ENCODE measurements at places on chromosomes 2 and 18.

- DNase-seq = no peak
Measured at GRCh38 chr18:7812431-7813063, 245.4 kb downstream of the PTPRM start.

- no peak for DNase-seq
Measured at GRCh38 chr2:83055376-83056010, 1403.6 kb downstream of the SUCLG1 start.

- DNase-seq = no peak
Measured at GRCh38 chr2:134148843-134149472, 104.9 kb upstream of the MGAT5 start.

DNA sequence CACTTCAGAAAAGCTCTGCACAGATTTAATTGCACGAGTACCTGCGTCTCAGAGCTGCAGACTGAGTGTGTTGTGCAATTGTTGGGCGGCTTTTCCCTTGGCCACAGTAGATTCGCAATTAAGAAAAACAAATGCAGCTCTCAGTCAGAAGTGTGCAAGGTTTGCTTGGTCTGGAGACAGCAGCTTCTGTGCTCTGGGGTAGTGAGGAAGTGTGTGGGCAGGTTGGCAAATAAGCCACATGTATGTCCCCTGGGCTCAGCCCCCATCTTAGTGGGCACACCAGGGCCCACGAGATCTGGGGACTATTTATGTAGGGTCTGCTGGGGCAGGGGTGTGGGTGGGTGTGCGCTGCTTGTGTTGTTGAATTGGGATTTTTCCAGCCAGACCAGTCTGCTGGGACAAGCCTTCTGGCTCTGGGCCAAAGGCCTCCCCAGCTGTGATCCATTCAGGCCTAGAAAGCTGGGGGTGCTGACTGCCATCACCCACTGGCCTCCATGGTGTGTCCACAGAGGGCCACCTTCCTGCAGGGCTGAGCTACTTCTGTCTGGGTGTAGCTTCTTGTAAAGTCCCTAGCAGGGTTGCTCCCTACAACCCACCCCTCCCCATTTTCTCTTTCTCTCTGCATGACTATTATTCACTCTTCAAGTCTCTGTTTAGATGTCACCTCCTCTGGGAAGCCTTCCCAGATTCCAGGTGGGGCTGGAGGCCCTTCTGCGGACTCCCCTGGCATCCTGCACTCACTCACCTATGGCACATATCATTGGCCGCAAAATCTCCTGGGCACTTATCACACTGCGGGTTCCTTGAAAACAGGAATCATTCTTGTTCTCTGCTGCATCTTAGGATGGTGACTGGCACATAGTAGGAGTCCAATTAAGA is 67.8 kb downstream of the ODC1 start:
- no peak for DNase-seq

DNA sequence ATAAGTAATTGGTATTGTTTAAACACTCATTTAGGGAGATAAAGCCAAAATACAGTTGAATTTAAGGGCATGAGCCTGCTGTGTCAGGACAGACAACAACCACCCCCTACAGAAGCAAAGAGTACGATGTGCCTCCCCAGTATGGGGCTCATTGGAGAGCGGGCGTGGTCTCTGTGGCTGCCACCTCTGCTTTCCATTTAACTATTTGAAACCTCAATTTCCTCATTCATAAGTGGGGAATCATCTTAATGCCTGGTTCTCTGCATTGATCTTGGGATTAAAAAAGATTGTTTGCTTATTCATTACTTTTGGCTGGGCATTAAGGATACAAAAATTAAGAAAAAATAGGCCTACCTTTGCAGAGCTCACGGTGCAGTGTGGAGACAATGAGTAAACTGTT is 21.4 kb downstream of the KCNS3 start:
- no peak for DNase-seq

GRCh38 chr2:1454346-1454745 is 41.1 kb downstream of the TPO start:
- no peak for DNase-seq

DNA sequence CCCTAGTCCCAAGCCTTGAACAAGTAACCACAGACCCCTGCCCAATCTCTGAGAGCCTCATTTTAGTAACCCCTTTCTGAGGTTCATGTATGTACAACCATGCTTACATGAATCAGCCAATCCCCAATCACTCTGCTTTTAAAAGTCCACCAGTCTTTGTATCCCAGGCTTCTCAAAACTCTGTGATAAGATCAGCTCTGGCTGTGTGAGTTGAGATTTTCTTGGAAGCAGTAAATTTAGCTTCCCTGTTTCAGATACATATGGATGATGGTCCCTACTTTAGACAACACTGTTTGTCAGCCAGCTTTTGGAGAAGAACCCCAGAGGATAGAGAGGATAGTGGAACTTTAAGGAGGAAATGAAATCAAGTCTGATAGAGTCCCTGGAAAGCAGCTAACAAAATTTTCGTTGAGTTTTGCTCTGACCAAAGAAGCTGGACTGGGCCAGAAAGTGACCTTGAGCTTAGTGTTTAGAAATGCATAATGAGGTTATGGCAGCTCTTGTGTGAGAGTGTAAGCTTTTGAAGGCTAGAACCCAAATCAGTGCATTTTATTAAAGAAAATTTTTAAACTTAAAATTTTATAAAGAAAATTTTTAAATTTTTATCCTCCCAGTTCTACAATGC is 3.7 kb downstream of the ADNP2 start:
- DNase-seq = no peak

- DNase-seq = no peak
Measured at GRCh38 chr2:44798139-44798659, 143.3 kb upstream of the SIX3 start.

DNA sequence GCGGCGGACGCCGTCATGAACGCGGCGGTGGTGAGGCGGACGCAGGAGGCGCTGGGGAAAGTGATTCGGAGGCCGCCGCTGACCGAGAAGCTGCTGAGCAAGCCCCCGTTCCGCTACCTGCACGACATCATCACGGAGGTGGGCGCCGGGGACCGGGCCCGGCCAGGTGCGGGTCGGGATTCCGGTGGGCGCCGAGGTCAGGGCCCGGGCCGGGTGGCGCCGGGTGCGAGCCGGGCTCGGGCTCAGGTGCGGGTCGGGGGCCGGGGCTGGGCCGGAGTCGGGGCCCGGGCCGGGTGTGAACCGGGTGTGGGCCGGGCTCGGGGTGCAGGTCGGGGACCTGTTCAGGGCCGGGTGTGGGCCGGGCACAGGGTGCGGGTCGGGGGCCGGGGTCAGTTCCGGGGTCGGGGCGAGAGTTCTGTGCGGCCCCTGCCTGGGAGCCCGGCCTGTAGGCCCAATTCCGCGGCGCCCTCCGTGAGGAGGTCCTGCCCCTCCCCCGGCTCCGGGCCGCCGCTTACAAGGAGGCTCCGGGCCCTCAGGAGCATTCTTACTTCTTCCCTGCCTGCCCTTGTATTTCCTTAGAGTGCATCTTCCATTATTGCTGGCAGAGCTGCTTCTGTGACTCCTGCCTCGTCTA is 447 bp downstream of the TRAF3IP1 start:
- peak; percentile 2 for DNase-seq

DNA sequence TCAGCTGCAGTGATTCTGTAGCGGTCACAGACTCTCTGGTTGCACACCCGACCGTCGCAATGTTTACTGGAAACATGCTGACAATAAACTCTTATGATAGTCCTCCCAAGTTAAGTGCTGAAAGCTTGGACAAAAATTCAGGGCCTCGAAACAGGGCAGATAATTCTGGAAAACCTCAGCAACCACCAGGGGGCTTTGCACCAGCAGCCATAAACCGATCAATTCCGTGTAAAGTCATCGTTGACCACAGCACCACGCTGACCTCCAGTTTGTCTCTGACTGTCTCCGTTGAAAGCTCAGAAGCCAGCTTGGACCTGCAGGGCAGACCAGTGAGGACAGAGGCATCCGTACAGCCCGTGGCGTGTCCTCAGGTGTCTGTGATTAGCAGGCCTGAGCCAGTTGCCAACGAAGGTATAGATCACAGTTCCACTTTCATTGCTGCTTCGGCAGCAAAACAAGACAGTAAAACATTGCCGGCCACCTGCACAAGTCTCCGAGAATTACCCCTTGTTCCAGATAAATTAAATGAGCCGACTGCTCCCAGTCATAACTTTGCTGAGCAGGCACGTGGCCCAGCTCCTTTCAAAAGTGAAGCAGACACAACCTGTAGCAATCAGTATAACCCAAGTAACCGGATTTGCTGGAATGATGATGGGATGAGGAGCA is 166.1 kb downstream of the ASXL3 start:
- no peak for DNase-seq

GRCh38 chr18:77392321-77392720 is 142.7 kb downstream of the GALR1 start:
- no peak for DNase-seq

GRCh38 chr2:98936353-98937351 is 627 bp upstream of the CRACDL start:
- DNase-seq = no peak

DNA sequence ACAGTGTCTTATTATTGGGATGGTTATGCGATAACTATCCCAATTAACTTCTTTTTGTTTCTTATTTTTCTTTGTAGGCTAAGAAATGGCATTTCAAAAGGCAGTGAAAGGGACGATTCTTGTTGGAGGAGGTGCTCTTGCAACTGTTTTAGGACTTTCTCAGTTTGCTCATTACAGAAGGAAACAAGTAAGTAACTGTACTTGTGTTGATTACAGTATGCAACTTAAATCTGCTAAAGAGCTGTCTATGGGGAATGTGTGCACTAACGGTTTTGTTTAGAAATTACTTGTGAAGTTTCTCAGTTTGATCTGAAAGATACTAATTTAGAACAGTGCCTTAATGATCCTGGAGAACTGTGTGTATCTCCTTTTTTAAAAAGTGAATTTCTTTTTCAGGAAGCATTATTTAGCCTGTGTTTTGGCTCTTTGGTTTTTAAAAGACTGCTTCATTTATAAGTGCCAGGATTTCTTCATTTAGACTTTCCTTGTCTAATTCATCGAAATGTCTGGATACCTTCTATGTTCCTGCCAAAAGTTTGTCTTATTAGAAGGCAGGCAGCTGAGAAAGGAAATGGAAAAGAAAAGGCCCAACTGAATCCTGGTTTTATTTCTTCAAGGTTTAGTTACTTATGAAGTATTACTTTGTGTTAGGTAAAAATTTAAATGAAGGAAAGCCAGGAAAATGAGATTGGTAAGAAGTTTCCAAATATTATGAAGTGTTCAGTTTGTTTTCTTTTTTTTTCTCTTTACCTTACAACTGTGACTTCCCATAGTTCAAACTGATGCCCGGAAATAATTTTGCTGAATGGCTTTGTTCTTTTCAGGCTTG is 40.1 kb downstream of the GPD2 start:
- DNase-seq = no peak

DNA sequence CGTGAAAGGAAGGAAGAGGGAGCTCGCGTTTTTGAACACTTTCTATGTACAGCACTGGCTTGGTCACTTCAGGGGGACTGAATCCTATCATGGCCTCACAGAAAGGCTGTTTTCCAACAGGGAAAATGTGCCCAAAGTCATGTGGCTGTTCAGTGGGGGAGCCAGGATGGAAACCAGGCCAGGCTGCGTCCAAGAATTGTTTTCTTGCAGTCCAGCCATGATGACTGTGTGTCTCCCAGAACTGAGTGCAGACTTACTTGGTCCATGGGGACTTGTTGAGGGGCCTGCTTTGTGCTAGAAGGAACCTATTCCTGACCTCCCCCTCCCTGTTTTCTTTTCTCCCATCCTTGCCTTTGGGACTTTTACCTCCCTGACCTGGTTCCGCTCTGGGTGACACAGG is 46.9 kb downstream of the EMILIN2 start:
- DNase-seq = no peak

DNA sequence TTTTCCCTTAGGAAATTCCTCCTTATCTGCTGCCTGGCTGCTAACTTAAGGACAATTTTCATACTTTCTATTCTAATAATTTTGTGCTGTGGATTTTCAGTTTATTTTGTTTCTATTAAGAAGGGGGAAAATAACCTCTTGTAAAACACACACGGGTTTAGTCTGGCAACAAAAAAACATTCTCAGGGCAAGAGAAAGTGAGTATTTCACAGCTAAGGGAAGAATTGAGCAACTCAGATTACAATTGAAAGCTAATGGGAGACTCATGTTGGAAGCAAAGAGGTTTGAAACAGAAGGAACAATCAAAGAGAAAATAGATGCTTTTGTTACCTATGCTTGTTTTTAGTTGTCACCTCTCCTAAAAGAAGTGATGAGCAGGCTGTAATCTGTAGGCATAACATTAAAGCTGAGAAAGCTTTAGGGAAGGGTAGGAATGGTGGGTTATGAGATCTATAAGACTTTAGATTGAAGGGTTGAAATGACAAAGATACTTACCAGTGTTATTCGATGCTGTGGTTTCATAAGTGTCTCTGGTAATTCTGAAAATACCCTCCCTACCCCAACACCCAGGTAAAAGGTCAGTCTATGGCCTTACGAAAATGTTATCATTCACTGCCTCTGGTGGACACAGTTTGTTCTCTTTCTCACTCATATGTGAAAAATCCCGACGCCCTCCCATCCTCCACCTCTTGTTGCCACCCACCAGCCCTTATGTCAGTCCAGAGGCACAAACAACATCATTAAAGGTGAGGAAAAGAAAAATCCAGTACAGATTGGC is 510.9 kb downstream of the TXNL1 start:
- DNase-seq = no peak

GRCh38 chr2:122167515-122167914 is 412.1 kb downstream of the TSN start:
- DNase-seq = no peak

DNA sequence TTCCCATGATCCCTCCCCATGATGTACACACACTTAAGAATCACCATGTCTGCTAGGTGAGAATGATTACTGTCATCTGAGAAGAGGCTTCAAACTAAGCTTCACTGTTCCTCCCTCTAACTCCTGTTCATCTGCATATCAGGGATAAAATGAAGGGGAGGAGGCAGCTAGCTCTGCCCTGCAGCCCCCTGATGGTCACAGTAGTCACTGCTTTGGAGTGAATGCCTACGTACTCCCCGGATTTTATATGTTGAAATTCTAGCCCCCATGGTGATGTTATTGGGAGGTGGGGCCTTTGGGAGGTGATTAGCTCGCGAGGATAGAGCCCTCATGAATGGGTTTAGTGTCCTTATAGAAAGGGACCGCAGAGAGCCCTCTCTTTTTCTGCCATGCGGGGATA is 156.4 kb downstream of the NCKAP5 start:
- DNase-seq = no peak

DNA sequence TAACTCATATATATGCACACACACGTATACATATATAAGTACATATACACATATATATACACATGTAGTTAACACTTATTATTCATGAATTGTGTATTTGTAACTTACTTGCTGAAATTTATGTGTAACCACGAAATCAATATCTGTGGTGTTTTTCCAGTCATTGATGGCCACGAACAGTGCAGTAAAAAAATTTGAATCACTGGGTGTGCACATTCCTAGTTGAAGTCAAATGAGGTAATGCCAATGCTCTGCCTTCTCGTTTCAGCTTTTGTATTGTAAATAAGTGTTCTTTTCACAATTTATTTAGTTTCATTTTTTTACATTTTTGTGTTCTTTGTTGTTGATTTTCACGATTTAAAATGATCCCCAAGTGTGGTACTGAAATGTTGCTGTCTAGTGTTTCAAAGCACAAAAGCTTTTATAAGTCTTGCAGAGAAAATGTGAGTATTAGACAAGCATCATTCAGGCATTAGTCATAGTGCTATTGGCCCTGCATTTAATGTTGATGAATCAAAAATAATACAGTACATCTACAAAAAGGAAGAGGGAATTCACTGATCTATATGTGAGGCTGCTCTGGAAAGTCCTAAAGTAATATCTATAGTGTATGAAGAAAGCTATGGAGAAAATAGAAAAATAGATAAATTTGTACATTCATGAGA is 419.0 kb downstream of the DSC3 start:
- no peak for DNase-seq

- no peak for DNase-seq
Measured at GRCh38 chr2:162400336-162400735, 56.4 kb downstream of the GCA start.
